GM23338 (cell line): ENCODE measurements at places on chromosomes 3 and 15. TPM values are rescaled to one million over a fixed set of nuclear protein-coding genes. Genes with fewer than 3 reads are reported as not detected.

DNA sequence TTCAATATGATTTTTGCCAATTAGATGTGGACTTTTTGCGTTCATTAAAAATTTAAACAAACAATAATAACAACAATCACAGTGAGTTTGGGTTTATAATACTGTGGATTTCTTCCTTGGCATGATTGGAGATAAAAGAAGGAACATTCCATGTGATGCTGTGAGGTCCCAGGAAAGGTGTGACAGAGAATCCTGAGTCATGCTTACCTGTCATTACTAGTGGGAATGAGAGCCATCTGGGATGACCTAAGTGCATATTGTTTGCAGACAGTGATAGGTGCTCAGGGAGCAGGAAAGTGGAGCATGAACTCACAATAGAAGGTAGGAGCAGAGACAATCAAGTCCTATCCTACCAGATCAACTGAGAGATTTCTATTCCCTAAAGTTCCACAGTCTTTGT, 766.5 kb upstream of the CFAP20DC start:
- no peak for DNase-seq

DNA sequence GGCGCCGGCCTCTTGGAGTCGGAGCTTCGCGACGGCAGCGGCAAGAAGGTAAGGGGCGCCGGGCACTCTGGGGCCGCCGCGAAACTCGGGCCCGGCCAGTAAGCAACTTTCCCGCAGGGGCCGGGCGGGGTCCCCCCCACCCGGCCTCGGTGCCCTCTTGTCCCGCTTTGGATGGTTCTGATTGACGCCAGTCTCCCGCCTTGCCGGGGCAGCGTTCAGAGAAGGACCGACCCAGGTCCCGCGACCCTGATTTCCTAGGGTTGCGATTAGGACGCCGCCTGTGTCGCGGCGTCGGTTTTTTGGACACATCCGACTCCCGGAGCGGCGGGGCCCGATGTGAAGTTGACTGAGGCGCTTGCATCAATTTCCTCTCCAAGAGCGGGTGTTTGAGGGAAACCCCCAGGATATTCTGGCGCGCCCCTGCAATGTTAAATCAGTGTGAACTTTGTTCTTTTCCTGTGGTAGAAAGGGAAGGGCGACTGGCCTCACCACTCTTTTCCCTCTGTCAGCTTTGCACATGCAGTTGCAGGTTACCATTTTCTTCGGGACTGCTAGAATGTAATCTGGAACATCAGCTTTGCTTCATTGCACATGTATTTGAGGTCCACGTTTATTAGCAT, 755 bp downstream of the PDE8A start:
- DNase-seq: peak; percentile 63

DNA sequence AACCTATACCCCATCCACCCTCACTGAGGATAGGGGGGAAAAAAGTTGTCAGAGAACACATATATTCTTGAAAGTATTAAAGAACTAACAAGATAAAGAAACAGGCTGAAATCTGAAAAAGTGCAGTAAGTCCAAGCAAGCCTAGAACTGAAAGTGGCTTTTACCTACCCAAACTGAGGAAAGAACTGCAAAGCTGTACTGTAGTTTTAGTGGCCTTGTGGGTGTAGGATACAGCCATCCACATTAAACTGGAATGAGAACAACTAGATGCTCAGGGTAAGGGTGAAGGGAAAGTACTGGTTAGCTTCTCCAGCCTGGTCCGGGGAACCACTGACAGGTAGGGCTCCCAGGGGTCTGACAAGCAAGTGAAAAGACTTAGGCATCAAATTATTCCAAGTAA, 10.1 kb downstream of the UBP1 start:
- no peak for DNase-seq

DNA sequence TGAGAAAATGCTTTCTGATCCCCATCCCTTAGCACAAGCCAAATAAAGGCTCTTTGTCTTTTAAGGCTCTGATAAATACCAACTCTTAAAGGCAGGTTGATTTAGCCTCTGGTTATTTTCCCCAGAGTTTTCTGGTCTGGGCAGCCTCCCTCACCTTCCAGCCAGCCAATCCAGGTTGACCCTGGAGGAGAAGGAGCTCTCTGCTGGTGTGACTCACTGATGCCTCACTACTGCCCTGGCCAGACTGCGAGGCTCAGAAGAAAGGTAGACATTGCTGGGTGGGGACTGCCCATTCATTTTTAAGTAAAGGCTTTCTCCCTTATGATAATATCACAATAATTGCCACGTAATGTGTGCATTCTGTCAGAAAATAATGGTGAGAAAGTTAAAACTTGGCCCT, 37.1 kb downstream of the SLCO3A1 start:
- DNase-seq: no peak

GRCh38 chr3:169661361-169662131, 2.0 kb downstream of the MECOM start:
- peak; percentile 43 for DNase-seq

CACNA1D gene
- total RNA-seq: 1.1 and 1.7 TPM in 2 replicates

- DNase-seq: peak; percentile 92
Observed at GRCh38 chr3:13141991-13142412, 68.8 kb upstream of the IQSEC1 start.

DNA sequence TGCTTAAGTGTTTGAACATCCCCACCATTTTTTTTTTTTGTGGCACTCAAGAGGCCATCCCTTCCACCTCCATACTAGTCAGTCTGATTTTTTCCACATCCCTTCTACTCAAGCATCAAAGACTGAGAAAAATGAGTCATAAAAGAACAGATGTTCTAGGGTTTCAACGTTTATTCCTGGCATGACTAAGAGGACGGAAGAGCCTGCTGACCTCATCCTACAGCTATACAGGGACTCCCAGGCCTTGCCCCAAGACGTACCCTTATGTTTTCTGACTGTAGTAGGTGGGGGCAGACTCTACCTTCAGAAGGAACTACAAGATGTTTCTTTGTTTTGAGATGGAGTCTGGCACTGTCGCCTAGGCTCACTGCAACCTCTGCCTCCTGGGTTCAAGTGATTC, 3.3 kb upstream of the ITPKA start:
- no peak for DNase-seq

GRCh38 chr3:181879926-181880325, 168.2 kb downstream of the SOX2 start:
- no peak for DNase-seq

GRCh38 chr15:63135804-63136203, 14.1 kb downstream of the LACTB start:
- DNase-seq: no peak

- no peak for DNase-seq
Observed at GRCh38 chr15:100114100-100114499, 227.7 kb downstream of the ADAMTS17 start.

- peak; percentile 69 for DNase-seq
Observed at GRCh38 chr15:69973102-69973714, 124.5 kb downstream of the TLE3 start.

GRCh38 chr3:190092250-190092649, 28.4 kb downstream of the P3H2 start:
- no peak for DNase-seq

DNA sequence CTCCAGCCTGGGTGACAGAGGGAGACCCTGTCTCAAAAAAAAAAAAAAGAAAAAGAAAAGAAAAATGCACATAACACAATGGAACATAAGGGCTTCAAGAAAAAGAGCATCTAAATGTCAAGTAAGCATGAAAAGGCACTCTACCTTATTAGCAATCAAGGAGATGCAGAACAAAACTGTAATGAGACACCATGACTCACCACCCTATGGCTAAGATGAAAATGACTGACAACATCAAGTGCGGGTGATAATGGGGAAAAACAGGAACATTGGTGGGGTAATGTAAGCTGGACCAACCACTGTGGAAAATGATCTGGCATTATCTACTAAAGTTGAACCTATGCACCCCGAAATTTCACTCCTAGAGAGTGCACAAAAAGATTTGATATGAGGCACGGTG, 19.6 kb upstream of the NSMCE3 start:
- DNase-seq: no peak

DNA sequence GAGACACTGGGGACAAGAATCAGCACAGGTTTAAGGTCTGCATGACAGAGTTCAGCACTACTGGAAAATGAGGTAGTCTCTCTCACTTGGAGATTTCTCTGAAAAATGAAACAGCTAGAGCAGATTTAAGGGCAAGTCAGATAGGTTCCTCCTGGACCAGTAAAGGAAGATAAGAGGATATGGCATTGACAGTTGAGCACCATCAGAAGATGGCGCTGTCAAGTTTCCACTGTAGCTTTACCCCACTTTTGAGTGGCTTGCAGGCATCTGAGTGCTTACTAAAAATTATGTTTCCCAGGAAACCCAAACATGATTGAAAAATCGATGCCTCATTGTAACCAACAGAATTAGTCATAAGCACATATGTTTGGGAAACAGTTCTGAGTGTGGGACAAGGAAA, 407.2 kb upstream of the UBE2E2 start:
- peak; percentile 16 for DNase-seq

GASK1A gene
- total RNA-seq: 11.1 and 16.2 TPM in 2 replicates

EPM2AIP1 gene
- 7.0 and 10.6 TPM in 2 replicates for total RNA-seq

NECTIN3 gene
- 48.2 TPM in 2 replicates for total RNA-seq

ZNF197 gene
- 15.1 and 18.9 TPM in 2 replicates for total RNA-seq

DNA sequence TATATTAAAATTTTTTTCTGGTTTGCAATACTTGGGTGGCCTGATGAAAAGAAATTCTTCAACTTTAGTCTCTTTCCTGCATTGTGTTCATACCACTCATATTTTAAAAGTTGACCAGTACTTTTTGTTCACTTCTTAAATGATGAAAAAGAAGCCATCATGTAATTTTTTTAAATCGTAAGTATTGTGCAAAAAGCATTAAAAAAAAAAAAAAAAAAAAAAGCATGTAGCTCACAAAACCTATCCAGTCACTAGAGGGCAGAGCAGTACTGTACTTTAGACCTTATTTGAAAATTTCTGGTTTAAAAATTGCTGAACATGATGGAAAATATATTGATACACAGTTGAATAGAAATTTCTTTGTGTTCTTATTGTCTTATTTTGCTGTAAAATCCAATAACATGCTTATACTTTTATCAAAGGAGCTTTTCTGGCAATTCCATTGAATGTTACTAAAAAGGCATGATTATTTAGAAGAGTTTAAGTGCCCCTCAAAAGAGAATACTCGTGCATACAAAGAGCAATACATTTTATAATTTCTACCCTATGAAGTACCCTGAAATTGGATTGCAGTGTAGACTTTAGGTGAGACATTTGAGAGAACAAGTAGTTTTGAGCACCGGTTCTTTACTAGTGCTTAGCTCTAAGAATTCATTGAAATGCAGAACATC, 137.7 kb downstream of the BBX start:
- DNase-seq: no peak

GRCh38 chr3:197022405-197023231, 7.0 kb downstream of the MELTF start:
- DNase-seq: no peak

DNA sequence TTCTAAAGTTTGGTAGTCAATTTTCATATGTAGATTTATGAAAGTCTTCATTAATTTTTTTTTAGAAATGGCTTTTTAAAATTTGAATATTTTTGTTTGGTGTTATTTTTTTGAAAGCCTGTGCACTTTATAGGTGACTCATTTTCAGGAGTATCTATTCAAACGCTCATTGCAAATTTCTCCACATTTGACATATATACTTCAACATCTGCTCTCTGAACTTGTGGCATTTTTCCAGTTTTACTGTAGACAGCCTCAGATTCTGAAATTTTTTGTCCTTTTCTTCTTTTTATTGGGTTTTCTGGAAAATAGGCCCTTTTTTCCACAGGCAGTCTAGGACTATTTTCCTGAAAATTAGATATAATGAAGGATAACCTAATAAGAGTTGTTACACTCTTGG, 396.6 kb downstream of the RBMS3 start:
- no peak for DNase-seq

ELP6 gene
- total RNA-seq: 33.7 and 40.5 TPM in 2 replicates

DNA sequence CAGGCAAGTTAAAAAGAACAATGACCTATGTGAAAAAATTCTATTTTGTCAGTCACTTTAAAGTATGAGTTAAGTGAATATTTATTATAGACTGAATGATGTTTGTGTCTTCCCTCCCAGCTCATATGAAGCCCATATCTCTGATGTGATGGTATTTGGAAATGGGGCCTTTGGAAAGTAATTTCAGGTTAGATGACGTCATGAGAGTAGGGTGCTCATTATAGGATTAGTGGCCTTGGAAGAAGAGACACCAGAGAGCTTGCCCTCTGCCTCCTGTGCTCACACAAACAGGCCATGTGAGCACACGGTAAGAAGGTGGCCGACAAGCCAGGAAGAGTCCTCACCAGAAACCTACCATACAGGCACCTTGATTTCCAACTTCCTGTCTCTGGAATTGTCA, 138.8 kb upstream of the TNIK start:
- no peak for DNase-seq

DNA sequence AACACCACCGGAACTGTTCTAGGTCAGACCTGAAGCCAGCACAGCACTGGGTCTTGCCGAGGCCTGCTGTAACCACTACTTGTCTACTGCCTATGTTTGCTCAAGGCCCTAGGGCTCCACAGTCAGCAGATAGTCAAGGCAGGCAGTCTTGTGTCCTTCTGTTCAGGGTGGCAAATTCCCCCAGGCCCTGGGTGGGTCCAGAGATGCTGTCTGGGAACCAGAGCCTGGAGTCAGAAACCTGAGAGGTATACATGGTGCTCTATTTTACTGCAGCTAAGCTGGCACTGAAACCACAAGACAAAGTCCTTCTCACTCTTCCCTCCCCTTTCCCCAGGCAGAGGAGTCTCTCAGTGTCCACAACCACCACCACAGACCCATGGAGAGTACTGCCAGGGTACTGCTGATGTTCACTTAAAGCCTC, 89.9 kb downstream of the BBX start:
- no peak for DNase-seq

GRCh38 chr15:56248311-56248992, 4.8 kb upstream of the RFX7 start:
- no peak for DNase-seq

CNTN3 gene
- total RNA-seq: 0.04 and 0.24 TPM in 2 replicates

GRCh38 chr3:2465842-2466241, 367.2 kb downstream of the CNTN4 start:
- DNase-seq: no peak

ZNF660 gene
- 6.1 and 10.1 TPM in 2 replicates for total RNA-seq

RHOV gene
- 2.9 and 4.7 TPM in 2 replicates for total RNA-seq

DNA sequence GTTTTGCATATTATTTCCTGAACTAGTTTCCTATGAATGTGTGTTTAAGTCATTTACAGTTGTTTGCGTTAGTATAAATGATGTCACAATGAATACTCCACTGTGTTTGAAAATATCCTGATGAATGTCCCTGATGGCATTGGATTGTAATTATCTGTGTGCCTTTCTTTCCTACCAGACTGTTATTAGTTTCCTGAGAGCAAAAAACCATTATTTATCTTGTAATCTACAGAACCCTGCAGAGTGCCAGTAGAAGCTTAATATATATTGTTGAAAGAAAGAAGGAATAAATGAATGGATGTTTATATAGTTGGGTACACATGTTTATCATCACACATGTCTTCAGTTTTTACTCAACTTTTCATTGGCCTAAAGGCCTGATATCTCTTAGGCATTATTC, 312.6 kb downstream of the AGBL1 start:
- DNase-seq: no peak

MYO9A gene
- total RNA-seq: 30.2 and 32.8 TPM in 2 replicates

TCF12 gene
- total RNA-seq: 69.2 and 104 TPM in 2 replicates

TMEM266 gene
- 2.8 and 5.0 TPM in 2 replicates for total RNA-seq

TGM4 gene
- total RNA-seq: not detected in 2 replicates

CFAP100 gene
- 0.07 TPM in 1 of 2 replicates, not detected in the other for total RNA-seq

GRCh38 chr15:88932271-88932874, 19.2 kb upstream of the MFGE8 start:
- DNase-seq: no peak
